CD4-positive, alpha-beta T cell treated with Interleukin-4 for 1 hour (primary cell): ENCODE measurements at places on chromosomes 1 and 21.

DNA sequence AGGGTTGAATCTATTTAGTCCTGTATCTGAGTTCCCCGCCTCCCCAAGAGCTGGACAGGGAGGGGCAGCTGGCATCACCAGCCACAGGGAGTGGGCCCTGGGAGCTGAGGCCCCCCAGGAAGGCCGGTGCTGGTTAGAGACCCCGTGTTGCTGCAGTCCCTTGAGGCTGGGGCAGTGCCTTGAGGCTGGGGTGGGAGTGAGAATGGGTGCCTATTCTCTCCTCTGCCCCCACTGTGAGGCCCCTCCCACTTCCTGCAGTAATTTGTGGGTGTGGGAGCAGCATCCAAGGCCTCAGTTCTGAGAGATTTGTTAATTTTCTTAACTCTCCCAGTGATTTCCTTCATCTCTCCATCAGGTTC lies 2.5 kb upstream of the TRAPPC3 start:
- DNase-seq, result peak; percentile 73

GRCh38 chr1:51523931-51524330 lies 4.9 kb upstream of the EPS15 start:
- no peak for DNase-seq

GRCh38 chr1:203342192-203342940 lies 8.6 kb downstream of the FMOD start:
- peak; percentile 53 for DNase-seq

GRCh38 chr1:160277330-160277729 lies 7.6 kb downstream of the PEX19 start:
- no peak for DNase-seq

DNA sequence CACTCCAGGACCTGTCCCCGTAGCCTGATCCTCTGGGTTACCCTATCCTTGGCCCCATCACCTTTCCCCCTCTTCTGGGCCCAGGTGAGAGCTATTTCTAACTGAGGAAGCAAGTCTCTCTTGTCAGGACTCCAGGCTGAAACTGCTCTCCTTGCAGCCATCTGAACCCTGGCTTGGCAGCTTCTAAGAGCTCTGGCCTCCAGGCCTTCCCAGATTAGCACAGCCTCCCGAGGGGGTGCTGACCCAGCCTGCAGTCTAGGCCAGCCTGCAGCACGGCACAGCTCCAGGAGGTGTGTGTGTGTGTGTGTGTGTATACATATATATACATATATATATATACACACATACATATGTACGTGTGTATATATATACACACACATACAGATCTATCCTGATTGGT lies 17.4 kb downstream of the CACNA1S start:
- DNase-seq, result no peak

GRCh38 chr21:38307771-38308531 lies 51.2 kb downstream of the KCNJ15 start:
- no peak for DNase-seq

- no peak for DNase-seq
Observed at GRCh38 chr1:212295579-212295978, 10.4 kb downstream of the PPP2R5A start.

GRCh38 chr1:34128186-34128889 lies 36.7 kb downstream of the CSMD2 start:
- DNase-seq, result no peak
